H4 (cell line): ENCODE measurements at places on chromosomes 12 and 14. TPM values are rescaled to one million over a fixed set of nuclear protein-coding genes. Genes with fewer than 3 reads are reported as not detected.

DNA sequence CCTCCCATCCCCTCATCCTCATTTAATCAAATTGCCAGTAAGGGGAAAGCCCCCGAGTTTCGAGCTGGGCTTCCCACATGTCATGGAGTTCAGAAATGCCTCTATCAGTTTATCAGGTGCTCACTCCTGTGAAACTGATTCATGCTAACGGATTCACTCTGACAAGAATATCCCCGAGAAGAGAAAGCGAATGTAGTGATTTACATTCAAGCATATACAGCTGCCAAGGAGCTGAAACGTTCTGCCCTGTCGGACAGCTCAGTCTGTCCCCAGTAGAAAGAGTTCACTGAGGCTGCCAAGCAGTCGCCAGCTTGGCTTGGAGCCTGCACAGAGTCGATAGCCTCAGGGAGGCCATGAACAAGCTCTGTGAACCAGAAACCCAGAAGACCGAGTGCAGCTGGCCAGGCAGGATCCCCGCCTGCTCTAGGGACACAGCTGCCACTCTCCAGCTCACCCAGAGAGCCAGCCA is 88.4 kb downstream of the TMCC3 start:
- DNase-seq = peak; percentile 28

DNA sequence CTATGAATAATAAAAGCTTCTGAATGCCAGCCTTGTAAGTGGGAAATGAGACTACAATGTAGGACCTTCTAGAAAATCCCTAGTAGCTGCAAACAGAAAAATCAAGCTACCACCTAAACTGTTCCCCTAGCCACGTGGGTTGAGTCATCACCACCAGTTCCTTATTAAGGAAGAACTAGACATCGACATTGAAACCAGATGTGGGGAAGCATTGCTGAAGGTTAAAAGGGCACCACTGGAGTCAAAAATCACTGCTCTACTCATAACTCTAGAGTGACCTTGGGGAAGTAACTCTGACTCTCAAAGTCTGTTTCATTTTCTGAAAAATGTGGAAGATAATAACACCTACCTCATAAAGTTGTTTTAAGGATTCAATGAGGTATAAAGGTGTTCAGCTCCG is 9.4 kb upstream of the CNIH1 start:
- DNase-seq = no peak

GRCh38 chr12:58557661-58558060 is 362.6 kb downstream of the LRIG3 start:
- DNase-seq = no peak

DNA sequence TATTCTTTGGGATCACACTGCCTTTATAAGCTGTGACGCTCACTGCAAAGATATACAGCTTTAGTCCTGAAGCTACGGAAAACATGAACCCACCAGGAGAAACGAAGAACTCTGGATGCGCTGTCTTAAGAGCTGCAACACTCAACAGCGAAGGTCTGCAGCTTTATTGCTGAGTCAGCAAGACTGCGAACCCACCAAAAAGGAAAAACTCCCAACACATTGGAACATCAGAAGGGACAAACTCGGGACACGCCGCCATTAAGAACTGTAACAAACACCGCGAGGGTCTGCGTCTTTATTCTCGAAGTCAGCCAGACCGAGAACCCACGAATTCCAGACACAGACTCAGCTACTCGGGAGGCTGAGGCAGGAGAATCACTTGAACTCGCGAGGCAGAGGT is 9.2 kb upstream of the VWF start:
- no peak for DNase-seq

- no peak for DNase-seq
Observed at GRCh38 chr14:106058342-106058741, 532.0 kb downstream of the TMEM121 start.

DNA sequence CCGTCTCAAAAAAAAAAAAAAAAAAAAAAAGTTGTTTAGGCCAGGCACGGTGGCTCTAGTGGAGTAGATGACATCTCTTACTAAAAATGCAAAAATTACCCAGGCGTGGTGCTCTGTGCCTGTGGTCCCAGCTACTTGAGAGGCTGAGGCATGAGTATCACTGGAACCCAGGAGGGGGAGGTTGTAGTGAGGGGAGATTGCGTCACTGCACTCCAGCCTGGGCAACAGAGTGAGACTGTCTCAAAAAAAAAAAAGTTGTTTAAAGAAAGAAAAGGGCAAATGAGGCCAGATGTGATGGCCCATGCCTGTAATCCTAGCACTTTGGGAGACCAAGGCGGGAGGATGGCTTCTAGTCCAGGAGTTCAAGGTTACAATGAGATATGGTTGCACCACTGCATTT is 36.6 kb upstream of the SPPL3 start:
- DNase-seq = peak; percentile 53

DNA sequence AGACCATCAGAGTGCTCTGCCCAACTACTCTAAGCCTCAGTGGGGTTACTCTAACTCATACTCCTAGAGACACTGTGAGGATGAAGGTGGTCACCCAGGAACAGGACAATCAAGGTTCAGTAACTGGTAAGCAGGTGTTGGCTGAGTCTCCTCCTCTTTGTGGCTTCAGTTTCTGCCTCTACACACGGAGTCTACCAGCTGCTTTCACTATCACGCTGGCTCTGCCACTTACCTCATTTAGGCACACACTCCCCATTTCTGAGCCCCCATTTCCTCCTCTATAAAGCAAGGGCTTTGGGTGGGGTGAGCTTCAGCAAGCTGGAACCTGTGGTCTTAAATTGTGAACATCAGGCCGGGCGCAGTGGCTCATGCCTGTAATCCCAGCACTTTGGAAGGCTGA is 7.3 kb upstream of the TCHP start:
- DNase-seq = no peak

GRCh38 chr12:22276867-22277266 is 57.6 kb downstream of the ST8SIA1 start:
- no peak for DNase-seq

GRCh38 chr14:50887476-50887875 is 15.6 kb downstream of the ABHD12B start:
- DNase-seq = no peak

- DNase-seq = no peak
Observed at GRCh38 chr12:14452865-14453264, 87.4 kb downstream of the ATF7IP start.

DNA sequence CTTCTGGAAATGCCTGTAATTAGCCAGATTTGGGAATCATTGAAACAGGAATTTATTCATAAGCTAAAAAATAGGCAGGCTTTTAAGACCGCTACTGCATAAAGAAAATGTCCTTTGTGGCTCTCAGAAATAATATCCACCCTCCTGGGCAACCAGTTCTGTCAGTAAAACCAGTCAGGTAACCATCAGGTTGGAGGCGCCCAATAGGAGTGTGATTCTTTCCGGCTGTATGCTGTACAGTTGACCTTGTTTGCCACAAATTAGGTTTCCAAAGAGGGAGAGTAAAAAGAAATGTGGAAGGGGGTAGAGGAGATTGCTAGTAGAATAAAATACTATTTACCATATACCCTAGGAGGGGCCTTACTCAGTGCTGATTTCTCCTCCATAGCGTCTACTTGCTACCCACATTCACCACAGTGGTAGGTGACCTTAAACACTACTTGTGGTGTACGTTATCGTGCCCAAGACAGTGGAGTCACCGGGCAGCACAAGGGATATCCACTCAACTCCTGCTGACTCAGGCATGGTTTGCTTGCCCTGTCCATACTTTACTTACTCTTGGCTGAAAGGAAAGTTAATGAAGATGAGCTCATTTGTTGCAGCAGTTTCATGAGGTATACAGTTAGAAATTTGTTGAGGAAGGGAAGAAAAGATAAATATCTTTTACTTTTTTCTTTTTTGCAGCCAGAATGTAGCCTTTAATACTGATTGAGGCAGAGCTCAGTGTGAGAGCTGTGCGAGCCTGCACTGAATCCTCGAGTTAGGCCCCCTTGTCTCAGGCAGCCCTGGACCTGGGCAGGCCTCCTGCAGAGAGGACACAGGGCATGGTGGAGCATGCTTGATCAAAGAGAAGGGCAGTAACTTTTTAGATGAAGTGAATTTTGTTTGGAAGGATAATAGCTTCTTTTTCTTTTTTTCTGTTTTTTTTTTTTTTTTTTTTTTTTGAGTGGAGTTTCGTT is 76.7 kb downstream of the DIP2B start:
- DNase-seq = no peak

DNA sequence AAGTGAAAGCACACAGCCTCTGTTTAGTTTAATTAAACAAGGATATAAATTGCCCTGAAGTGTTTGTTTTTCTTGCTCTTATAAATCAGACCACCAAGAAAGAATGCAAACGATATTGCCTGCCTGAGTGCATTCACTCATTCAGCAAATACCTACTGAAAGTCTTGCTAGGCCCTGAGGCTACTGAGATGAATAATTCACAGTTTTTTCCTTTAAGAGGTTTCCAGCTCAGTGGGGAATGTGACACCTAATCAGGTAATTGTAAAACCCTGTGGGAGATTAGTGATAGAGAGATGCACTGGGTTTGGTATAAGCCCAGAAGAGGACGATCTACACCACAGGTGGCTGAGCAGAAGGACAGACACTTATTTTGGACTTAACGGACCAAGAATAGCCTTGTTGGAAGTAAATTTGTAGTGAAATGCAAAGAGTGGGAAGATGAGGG is 151.4 kb downstream of the SLC35F4 start:
- no peak for DNase-seq

SERPINA4 gene
- not detected in 2 replicates for total RNA-seq

LBHD2 gene
- not detected in 2 replicates for total RNA-seq

PAH gene
- total RNA-seq = 0.31 and 0.37 TPM in 2 replicates

GPR132 gene
- total RNA-seq = 0.10 TPM in 1 of 2 replicates, not detected in the other

CTDSP2 gene
- total RNA-seq = 36.1 and 44.8 TPM in 2 replicates
